ENCODE measurements at places on chromosomes 12 and 14. TPM values are rescaled to one million over a fixed set of nuclear protein-coding genes. Genes with fewer than 3 reads are reported as not detected.
A peak's percentile ranks its signal among the peaks of the same experiment; 100 is the strongest.

DNA sequence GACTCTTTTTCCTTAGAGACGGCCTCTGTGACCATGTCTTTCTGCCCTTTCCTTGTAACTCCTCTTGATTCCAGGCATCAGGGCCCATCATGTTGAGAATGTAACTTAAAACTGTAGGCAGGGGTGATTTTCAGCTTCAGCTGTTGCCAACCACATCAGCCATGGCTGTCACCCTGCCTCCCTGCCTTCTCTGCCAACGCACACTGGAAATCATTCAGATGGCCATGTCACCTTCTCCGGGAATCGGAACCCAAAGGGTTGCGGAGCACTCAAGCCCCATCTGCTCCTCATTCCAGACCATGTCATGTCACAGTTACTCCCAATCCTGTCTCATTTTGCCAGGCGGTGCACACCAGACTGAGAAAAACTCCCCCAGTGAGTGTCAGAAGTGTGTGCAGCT lies 72.1 kb downstream of the EMP1 start:
- H3K27me3 ChIP-seq = peaks cover 19% of the 10 kb centered on the region
- H3K36me3 ChIP-seq = no peaks in the 10 kb centered on the region
- no peak overlapping the region for H3K4me3 ChIP-seq
- DNase-seq = no peak
- H3K4me1 ChIP-seq = no peaks in the 10 kb centered on the region

- no peak for DNase-seq
- no peak overlapping the region for H3K27ac ChIP-seq
- H3K27me3 ChIP-seq = no peaks in the 10 kb centered on the region
- no peak overlapping the region for H3K4me3 ChIP-seq
Measured at GRCh38 chr12:28883406-28883997, 265.6 kb upstream of the FAR2 start.

DNA sequence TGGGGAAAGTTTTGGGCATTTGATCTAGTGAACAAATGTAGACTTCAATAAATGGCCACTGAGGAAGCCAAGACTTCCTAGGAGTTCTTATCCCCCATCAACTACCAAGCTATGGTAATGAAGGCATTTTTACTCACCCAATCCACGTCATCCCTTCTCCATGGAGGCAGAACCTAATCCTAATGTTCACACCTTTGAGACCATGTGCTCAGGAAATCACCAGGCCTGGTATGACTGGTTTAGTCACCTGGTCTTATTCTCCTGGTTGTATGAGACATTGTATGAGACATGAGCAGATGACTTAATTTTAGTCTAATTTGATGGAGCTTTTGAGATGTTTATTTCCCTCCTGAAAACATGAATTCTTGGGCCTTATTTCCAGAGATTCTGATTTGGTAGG lies 88.6 kb downstream of the PAX9 start:
- no peak overlapping the region for H3K27ac ChIP-seq
- DNase-seq = no peak
- H3K4me1 ChIP-seq = no peaks in the 10 kb centered on the region
- no peak overlapping the region for H3K4me3 ChIP-seq

DNA sequence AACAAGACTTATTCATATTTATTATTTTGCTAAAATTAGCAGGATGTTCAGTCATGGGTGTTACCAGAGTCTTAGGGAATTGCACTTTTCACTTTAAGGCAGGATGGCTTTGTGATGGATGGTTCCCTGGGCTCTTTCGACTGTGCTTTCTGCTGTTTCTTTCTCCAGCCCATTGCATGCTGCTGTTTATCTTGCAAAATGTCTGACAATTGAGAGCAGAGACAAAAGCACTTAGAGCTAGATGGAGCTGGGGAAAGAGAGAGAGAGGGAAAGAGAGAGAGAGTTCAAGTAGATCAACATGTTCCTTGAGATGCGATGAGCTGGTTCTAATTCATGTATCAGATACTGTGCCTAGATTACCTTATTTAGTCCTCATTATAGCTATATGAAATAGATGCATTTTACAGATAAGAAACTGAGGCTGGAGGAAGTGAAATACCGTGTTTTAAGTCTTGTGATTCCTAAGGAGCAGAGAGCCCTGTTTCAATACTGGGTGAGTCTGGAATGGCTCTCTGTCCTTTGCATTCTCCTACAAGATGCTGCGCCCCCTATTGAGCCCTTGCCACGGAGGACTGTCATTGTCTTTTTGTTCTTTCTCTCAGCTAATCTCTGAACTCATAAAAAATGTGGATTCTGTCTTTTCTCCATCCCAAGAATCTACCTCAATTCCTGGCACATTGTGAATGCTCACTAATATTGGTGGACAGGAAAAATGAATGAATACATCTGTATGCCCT lies 227.9 kb downstream of the ALG10B start:
- no peaks in the 10 kb centered on the region for H3K4me1 ChIP-seq
- H3K4me3 ChIP-seq = no peak overlapping the region
- no peak overlapping the region for H3K27ac ChIP-seq
- no peaks in the 10 kb centered on the region for H3K36me3 ChIP-seq
- no peaks in the 10 kb centered on the region for H3K27me3 ChIP-seq
- DNase-seq = no peak

DNA sequence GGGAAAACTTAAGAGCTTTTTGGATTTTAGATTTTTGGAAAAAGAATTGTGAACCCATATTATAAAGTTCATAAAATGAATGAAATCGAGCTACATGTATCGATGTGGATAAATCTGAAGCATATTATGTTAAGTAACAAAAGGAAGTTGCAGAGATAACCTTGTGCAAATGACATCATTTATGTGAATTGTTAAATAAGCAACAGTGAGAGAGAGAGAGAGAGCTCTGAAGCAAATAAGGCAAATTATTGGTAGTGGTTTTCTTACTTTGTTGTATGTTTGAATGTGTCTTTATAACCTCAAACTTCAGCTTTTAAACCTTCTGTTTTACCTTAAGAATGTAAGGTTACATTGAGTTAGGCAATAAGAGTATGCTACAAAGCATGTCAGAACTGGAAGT lies 78.8 kb downstream of the ERC1 start:
- peak; percentile 29 for DNase-seq
- H3K4me1 ChIP-seq = peaks cover 7% of the 10 kb centered on the region
- H3K27ac ChIP-seq = no peak overlapping the region
- H3K36me3 ChIP-seq = no peaks in the 10 kb centered on the region
- no peak overlapping the region for H3K4me3 ChIP-seq

DNA sequence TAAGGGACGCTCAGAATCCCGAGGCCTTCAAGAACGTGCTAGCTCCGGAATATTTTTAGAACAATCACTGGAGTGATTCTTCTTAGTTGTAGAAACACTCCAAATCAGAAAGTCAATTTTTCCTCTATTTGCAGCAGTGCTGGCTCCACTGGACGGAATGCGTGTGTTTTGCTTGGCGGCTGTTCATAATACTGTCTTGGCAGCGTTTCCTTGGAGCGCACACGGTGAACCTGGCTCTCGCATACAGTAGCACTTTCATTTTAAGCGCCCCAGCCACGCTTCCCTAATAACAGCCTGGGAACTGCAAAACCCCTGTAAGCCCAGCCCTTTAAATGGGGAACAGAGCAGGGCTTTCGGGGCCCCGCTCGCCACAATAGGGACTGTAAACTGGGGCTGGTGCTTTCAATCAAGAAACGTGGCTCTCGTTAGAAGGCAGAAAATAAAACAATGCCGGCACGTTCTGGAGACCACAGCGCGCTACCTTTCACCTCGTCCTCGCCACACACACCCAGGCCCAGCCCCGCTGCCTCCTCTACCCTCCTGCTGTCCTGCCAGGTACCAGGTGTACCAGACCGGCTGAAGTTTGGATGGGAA lies 79.9 kb downstream of the BCL11B start:
- peak; percentile 46 for DNase-seq
- no peak overlapping the region for H3K4me3 ChIP-seq
- H3K4me1 ChIP-seq = no peaks in the 10 kb centered on the region
- H3K27ac ChIP-seq = no peak overlapping the region
- no peaks in the 10 kb centered on the region for H3K36me3 ChIP-seq

DNA sequence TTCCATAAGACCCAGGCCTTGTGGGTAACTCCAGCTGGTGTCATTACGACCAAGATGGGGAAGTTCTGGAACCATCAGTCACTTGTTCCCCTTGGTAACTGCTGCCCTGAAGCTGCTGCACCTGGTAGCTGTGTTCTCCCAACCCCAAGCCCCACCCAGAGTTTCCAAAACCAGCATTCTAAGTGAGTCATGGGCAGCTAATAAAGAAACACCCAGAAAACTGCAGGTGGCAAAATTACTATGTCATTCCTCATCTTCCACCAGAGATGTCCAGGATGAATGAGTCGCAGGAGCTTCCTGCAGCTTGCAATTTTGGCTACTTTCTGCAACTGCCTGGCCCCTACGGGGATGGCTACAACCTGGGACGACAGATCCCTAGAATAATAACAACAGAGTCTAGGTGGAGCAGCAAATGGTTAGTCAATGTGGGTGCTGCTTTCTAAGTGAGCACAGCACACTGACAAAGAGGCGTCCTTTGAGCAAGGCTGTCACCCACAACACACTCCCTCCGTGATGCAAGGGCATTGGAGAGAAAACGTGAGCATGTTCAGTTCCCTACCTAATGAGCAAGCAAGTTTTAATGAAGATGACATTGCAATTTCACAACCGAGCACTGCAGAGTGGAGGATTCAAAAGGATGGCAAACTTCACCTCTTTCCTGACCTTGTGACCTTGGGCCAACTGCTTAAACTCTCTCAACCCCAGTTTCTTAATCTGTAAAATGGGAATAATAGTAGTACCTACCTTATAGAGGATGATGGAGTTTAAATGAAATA lies 301.4 kb upstream of the NOS1 start:
- H3K27ac ChIP-seq = peak overlapping the region; percentile 22
- no peaks in the 10 kb centered on the region for H3K27me3 ChIP-seq
- peaks cover 24% of the 10 kb centered on the region for H3K4me1 ChIP-seq
- H3K36me3 ChIP-seq = no peaks in the 10 kb centered on the region
- H3K4me3 ChIP-seq = no peak overlapping the region
- DNase-seq = peak; percentile 57

DNA sequence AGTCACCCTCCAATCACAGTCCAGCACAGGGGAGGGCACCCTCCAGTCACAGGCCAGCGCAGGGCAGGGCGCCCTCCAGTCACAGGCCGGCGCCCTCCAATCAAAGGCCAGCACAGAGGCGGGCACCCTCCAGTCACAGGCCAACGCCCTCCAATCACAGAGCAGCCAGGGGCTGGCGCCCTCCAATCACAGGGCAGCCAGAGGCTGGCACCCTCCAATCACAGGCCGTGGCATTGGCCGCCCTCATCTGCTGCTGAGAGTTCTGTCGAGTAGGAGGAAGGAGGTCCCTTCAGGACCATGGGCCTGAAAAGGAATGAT lies 26.6 kb downstream of the DDX51 start:
- no peaks in the 10 kb centered on the region for H3K27me3 ChIP-seq
- no peak for DNase-seq
- H3K4me1 ChIP-seq = no peaks in the 10 kb centered on the region
- no peak overlapping the region for H3K27ac ChIP-seq
- no peak overlapping the region for H3K4me3 ChIP-seq

The RNASE1 gene
- 182 TPM for total RNA-seq

The FGF6 gene
- not detected for total RNA-seq

The EPYC gene
- not detected for total RNA-seq

The PLEK2 gene
- 4.7 TPM for total RNA-seq

The SMCO2 gene
- total RNA-seq = 1.2 TPM

Data from endothelial cell of umbilical vein (primary cell).